ENCODE measurements at places on chromosomes 1 and 21. TPM values are rescaled to one million over a fixed set of nuclear protein-coding genes. Genes with fewer than 3 reads are reported as not detected.

The NR5A2 gene
- 16.4 TPM for polyA plus RNA-seq

The PHTF1 gene
- 22.9 TPM for polyA plus RNA-seq

The NHLH1 gene
- not detected for polyA plus RNA-seq

The KCNT2 gene
- 1.3 TPM for polyA plus RNA-seq

The FCGR1A gene
- 1.00 TPM for polyA plus RNA-seq

DNA sequence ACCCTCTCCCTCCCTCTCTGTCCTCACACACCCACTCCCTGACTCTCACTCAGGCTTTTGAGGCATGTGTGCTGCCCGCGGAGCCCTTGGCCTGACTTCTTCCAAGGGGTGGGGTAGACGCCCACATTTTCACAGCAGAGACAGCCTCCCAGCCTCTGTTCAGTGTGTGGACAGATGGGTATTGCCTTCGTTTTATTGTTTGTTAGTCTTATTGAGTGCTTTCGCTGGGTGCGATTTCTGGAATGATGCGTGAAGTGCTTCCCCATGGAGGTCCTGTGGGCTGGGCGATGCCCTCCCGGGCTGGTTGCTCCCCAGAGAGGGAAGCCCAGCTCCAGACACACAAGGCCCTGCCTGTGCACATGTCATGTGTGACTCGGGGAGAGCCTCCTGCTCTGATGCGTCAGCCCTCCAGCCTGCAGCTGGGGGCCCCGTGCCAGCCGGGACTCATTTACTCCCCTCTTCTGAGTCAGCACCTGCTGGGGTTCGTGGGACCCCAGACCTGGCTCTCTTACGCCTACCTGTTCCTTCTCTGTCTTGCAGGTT lies 14.7 kb downstream of the PDXK start:
- no peak for DNase-seq

DNA sequence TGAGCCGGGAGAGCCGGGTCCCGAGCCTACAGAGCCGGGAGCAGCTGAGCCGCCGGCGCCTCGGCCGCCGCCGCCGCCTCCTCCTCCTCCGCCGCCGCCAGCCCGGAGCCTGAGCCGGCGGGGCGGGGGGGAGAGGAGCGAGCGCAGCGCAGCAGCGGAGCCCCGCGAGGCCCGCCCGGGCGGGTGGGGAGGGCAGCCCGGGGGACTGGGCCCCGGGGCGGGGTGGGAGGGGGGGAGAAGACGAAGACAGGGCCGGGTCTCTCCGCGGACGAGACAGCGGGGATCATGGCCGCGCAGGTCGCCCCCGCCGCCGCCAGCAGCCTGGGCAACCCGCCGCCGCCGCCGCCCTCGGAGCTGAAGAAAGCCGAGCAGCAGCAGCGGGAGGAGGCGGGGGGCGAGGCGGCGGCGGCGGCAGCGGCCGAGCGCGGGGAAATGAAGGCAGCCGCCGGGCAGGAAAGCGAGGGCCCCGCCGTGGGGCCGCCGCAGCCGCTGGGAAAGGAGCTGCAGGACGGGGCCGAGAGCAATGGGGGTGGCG lies 371 bp downstream of the ARID1A start:
- DNase-seq = no peak

DNA sequence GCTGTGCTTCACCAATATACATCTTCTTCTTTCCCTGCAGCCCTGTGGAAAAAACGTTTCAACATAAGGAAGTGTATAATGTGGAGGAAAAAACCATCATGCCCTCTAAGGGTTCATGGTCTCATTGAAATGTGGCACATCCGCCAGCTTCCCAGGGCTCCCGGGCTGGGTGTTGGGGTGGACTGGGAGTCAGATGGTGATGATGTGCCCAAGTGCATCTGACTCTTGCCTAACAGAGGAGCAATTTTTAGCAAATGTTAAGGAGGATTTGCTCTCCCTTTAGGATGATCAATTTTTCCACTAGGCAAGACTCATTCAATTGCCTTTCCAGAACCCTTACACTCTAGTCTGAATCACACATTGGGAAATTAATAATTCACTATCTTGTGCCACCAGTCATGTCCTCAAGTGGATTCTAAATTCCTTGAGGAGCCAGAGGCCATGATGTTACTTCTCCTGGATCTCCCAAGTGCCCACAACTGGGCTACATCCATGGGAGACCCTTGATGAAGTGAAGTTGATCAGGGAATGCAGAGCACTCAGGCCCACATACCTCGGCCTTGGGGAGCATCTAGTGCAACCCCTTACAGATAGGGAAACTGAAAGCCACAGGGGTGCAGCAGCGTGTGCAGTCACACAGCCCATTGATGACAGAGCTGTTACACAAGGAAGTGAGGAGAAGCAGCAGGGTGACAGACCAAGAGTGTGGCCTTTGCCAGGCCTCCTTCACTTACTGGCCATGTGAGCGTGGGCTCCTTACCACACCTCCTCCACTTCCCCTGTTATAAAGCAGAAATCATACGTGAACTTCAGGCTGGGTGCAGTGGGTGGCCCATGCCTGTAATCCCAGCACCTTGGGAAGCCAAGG lies 100.0 kb upstream of the SLC44A3 start:
- no peak for DNase-seq

- DNase-seq = peak; percentile 62
These were observed 49.8 kb upstream of the SCAF4 start for GRCh38 chr21:31781737-31782136.

GRCh38 chr1:42043811-42044210 lies 109.4 kb upstream of the GUCA2B start:
- no peak for DNase-seq

GRCh38 chr1:219744652-219745469 lies 132.0 kb upstream of the ZC3H11B start:
- DNase-seq = no peak

- peak; percentile 64 for DNase-seq
These were observed 621.5 kb upstream of the ADGRL2 start for GRCh38 chr1:81179242-81179641.

Data from hepatocyte (in vitro differentiated cells).